ENCODE measurements at places on chromosomes 2 and 18.

GRCh38 chr2:95025406-95026319, at the start of gene MAL:
MAL (plus strand) TSS chr2:95025708; CDS start chr2:95025793, 85 bp downstream.
- DNase-seq: no peak

- DNase-seq: no peak
These were observed 35.5 kb downstream of the LDLRAD4 start for GRCh38 chr18:13253786-13254688.

DNA sequence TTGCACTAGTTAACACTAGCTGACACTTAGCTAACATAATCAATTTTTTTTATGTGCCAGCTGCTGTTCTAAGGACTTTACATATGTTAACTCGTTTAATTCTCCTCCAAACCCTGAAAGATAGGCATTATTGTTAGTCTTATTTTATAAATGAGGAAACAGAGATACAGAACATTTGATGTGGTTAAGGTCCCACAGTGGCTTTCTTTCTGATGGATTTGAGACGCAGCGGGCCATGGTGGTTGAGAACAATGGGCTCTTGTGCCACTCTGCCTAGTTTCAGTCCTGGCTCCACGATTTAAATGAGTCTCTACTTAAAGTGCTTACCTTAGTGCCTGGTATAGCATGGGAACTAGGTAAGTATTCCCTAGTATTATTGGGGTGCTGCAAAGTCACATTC, 201.9 kb upstream of the SPRED2 start:
- DNase-seq: no peak

DNA sequence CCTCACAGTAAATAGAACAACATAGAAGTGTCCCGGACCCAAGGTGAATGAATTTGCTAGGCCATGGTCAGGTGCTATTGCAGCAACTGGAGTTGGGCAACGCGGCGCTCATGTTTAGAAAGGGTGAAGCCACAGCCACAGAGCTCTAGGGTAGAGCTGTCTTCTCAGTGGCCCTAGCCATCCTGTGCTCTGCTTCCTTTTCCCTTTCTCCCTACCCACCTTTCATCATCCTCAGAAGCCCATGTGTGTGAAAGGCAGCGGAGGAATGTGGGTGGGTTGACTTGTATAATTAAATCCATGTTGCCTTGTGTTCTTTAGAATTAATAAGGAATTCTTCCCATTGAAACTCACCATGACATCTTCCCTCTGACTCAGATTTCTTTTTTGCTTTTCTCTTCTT, 336.7 kb downstream of the OSR1 start:
- no peak for DNase-seq

GRCh38 chr2:60554074-60554645, 706 bp upstream of the BCL11A start:
- DNase-seq: no peak

DNA sequence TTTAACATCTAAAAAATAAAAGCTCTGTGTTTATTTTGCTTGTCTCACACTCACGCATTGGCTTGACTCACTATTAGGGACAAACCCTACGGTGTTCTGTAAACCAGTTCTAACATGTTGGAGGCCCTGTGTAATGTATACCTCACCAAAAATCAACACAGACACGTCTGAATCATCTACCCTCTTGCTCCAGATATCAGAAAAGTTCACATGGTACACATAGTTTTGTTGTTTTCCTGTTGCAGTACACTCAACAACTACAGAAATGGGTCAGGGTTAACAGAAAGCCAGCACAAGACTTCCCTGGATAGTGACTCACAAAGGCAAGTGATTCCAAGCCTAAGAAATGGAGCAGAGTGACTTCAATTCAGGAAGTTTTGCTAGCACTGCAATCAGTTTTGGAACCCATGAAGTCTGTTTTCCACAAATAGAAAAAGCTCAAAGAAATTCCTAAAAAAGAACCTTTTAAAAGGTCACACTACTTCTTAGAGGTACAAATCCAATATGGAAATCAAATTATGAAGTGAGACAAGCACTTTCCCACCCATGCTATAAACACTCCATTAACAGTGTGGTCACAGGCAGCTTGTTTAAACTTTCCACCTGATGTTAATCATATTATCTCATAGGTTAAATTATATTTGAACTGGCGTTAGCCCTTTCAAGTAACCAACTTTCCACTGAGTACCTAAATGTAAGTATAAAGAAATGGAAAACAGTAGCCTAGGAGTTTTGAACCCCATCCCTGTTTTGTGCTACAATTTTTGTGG, 87.4 kb downstream of the GAREM1 start:
- no peak for DNase-seq

DNA sequence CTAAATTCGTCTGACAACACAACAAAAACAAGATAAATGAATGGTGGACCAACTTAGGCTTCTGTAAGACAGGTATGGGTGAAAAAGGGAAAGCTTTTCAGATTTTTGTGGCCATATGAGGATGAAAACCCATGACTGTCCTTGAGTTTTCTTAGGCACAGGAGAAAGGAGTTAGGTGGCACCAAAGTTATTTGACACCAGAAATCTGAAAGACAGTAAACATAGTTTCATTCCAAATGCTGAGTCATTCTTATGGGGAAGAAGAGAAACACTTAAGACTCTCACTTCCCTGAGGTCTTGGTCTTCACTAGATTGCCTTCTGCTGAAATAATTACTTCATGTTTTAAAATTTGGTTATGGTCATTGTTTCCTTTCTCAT, 5.2 kb upstream of the GPD2 start:
- no peak for DNase-seq

DNA sequence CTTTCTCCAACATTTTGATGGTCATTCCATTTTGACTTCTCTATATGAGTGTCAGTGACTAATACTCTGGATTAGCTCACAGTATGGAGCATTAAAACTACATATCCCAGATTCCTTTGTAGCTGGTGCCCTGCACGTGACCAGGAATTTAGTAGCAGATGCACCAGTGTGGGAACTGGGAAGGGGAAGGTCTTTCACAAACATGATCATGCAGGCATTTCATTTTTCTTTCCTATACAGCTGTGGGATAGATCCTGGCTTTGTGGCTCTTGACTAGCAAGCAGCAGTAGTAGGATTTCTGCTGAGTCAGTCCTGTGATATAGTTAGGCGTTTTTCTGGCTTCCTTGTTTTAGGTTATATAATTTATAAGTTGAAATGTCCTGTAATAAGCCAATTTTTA, 971.0 kb upstream of the CDH2 start:
- no peak for DNase-seq

GRCh38 chr2:62300925-62301324, 105.0 kb downstream of the B3GNT2 start:
- no peak for DNase-seq

DNA sequence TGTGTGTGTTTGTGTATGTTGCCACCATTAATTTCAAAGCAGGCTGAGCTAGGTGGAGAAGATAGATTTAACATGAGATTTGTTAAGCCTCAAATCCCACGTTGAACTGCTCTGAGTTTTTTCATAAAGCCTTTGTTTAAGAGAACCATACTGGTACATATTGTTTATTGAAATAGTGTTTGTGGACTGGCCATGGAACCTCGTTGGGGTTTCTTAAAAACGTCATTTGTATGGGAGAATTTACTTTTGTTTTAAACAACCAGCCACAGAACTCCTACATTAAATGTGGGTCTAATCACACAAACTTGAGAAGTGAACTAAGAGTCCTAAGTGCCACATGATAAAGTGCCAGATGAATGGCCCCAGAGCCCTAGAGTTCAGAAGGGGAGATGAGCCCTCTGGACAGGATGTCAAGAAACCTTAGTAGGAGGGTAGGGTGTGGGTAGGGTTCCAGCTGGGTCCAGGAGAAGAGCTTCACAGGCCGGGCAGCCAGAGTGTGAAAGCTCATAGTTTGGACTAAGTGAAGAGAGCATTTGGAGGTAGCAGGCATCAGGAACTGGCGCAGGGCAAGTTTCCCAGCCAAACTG, 120.6 kb upstream of the EML6 start:
- DNase-seq: no peak

GRCh38 chr2:181120625-181121024, 140.2 kb downstream of the UBE2E3 start:
- no peak for DNase-seq

DNA sequence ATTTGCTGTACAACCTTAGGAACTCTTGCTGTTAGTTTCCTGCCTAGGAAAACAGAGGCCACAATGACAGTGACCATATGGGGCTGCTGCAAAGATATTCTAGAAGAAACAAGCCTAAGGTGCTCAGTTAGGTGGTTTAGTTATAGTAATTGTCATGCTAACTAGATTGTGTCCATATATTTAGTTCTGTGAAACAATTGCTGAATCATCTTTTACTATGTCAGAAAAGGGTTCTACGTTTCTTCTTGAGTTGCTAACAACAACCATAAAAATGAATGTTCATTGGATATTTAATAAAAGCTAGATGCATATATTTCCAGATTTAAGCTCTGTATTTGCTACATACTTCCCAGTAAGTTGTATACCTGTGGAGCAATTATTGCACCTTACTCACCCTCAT, 597.2 kb upstream of the KLHL29 start:
- DNase-seq: no peak

GRCh38 chr2:128421861-128422311, 103.2 kb upstream of the HS6ST1 start:
- no peak for DNase-seq

GRCh38 chr18:35030277-35030989, 10.8 kb upstream of the MAPRE2 start:
- no peak for DNase-seq

DNA sequence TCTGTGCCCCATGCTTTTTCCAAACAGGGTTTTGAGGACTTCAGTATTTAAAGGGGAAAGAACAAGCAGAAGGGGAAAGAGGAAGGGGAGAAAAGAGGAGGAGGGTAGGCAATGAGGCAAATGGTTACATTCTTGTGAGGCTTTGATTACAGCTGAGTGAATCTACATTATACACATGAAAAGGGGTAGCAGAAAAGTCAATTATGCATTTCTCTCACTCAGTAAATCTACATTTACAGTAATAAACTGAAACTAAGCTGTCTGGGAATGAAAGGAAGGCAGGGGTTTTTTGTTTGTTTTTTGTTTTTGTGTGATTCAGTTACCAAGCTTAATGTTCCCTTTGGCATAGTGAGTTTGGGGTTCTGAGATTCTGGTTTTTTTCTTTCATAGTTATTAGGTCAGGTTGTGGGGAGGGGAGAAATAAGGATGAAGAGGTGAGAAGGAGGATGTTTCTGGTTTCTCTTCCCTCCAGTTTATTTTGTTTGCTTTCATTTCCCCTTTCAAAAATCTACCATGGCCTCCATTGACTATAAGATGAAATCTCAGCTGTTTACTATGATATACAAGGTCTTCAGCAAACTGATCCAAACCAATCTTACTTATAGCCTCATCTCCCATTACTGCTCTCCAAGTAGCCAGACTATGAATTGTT, 18.7 kb downstream of the C18orf63 start:
- DNase-seq: no peak

DNA sequence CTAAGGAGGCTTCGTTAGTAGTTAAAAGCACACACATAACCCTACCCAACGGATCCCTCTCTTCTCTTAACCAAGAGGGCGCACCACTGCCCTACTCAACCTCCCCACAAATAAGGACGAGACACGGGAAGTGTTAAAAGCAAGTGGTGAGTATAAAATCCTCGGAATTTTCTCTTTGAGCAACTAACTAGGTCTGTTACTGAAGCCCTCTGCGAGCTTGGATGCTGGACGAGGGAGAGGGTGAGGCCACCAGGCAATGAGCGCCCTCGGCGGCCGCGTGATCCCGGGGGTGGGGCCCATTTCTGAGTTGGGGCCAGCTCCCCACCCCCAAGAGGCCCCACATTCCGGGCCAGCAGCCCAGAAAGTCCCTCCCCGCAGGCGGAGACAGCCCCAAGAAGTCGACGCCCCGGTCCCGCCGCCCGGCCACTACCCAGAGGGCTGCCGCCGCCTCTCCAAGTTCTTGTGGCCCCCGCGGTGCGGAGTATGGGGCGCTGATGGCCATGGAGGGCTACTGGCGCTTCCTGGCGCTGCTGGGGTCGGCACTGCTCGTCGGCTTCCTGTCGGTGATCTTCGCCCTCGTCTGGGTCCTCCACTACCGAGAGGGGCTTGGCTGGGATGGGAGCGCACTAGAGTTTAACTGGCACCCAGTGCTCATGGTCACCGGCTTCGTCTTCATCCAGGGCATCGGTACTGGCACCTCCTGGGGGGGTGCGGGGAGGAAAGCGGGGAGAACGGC, at the start of gene CYBRD1:
Gene CYBRD1 (plus strand): TSS at position 423 of the 736 bp plus-strand sequence. CDS start 72 bp downstream, at position 495.
- DNase-seq: peak; percentile 55

DNA sequence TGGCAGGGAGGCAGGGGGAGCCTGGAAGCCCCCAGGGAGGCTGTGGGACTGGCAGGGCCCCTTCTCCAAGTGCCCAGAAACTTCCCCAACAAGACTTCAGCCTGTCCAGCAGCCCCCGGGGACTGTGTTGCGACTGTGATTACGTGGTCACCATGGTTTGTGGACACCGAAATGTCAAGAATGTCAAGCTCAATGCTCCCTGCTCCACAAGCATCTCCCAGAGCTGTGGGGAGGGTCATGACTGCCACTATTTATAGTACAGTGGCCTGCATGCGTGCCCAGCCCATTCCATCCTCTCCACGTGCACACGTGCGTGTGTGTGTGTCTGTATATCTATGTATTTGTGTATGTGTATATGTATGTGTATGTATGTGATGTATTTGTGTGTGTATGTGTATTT, 93.8 kb upstream of the MBOAT2 start:
- no peak for DNase-seq

DNA sequence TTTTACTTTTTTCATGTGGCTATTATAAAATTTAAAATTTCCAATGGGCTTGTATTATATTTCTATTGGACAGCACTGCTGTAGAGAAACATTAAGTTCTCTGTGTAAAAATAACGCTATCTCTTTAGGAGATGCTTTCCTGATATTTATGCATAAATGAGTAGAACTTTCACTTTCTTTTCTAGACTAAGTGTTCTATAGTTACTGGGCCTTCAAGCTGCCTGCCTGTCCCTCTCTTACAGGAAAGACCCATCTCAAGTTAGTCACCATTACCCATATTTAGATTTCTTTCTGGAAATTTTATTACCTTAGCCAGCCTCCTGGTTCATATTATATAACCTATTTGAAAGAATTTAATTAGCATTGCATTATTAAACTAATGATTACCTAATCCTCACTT, 4.8 kb downstream of the ITGA4 start:
- DNase-seq: no peak

DNA sequence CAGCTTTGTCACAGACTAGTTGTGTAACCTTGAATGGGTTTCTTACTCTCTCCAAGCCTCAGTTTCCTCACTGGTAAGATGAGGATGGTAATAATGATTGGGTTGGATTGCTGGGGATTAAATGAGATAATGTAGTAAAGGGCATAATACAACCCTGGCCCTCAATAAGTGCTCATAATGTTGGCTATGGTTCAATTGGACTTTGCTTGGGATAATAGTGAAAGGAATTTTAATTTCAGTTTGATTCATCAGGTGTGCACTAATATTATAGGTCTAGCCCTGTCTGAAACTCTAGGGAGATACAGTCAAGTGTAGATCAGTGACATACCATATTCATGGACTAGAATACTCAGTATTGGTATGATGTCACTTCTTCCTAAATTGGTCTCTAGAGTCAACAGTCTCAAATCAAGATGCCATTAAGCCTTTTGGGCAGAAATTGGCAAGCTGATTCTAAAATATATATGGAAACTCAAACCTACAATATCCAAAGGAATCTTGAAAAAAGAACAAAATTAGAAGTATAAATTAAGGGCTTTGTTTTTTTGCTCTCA, 161.4 kb downstream of the SMAD7 start:
- no peak for DNase-seq
